ENCODE measurements at places on chromosomes 11 and 22.

DNA sequence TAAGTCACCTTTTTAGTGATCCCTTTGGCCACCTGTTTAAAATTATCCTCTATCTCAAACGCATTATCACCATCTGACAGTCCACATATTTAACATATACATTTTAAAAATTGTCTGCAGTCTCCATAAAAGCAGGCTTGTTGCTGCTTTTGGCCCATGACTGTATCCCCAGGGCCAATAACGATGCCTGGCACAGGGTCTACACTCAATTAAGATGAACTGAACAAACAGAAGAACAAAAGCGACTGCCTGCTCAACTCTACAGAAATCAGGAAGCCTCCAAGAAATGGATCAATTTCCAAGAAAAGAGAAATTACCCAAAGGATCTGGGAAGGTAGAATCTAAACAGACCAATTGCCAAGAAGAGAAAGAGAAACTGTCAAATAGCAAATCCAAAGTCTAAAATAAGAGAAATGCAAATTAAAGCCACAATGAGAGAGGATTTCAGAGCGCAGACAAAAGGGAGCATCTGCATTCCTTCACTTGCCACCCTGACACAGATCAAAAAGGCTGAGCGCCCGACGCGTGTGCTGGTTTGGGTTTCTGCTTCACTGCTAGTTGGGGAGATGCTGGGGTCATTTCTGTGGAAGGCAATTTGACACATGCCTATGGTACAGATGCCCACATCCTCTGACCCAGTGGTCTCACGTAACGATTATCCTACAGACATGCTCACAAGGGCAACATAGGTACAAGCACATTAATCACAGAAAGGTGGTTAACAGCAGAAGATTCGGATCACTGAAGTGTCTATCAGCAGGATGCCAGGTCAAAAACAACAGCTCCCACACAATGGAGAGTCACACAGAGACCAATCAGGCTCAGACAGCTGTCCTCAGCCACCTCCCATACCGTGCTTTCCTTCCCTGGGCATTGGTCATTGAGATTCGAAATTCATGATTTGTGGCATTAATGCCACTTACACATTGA lies 55.9 kb downstream of the SHISAL1 start:
- no peak for DNase-seq

- no peak for DNase-seq
Observed at GRCh38 chr11:132977241-132977640, 555.1 kb downstream of the OPCML start.

- DNase-seq: no peak
Observed at GRCh38 chr22:20571531-20572007, 64.2 kb downstream of the MED15 start.

DNA sequence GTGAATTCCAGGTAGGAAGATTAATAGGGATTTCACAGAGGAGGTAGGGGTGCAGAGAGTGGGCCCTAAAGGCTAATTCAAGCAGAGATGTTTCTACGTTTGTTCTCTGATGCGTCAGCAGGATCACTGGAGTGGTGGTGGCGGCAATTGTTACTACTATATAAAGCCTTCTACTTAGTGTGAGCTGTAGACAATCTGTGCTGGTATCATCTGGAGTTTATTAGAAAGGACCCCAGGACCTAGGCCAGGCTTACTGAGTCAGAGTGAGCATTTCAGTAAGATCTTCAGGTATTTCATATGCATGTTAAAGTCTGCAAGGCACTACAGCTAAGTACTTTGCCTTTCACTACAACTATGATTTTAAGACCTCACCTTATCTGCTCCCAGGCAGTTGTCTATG lies 59.5 kb downstream of the USP35 start:
- no peak for DNase-seq

DNA sequence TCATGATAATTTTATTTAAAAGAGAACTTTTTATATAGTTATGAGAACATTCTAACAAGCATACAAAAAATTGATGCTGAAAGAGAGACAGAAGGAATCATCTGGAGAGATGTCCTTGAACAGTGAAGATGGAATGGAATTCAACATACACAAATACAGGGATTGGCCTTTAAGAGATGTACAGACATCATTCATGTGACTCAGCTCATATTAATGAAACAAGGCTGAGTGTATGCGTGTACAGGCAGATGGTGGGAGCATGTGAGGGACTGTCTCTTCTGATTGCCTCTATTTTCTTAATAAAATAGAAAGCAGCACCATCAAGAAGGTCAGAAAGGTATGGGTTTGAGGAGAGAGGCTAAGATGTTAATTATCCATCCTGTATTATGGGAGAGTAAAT lies 793.3 kb downstream of the CNTN5 start:
- DNase-seq: no peak

GRCh38 chr11:24163146-24163545 lies 333.7 kb upstream of the LUZP2 start:
- DNase-seq: no peak
